COR-L47 (cell line): ENCODE measurements at places on chromosomes 5 and 9.

- DNase-seq: no peak
Measured at GRCh38 chr5:150114102-150114641, 27.8 kb upstream of the CSF1R start.

- DNase-seq: no peak
Measured at GRCh38 chr5:52837068-52837467, 49.4 kb downstream of the ITGA1 start.

- no peak for DNase-seq
Measured at GRCh38 chr5:3034881-3035280, 283.4 kb upstream of the IRX2 start.

DNA sequence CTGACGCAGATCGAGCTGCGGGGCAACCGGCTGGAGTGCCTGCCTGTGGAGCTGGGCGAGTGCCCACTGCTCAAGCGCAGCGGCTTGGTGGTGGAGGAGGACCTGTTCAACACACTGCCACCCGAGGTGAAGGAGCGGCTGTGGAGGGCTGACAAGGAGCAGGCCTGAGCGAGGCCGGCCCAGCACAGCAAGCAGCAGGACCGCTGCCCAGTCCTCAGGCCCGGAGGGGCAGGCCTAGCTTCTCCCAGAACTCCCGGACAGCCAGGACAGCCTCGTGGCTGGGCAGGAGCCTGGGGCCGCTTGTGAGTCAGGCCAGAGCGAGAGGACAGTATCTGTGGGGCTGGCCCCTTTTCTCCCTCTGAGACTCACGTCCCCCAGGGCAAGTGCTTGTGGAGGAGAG, 4.6 kb upstream of the PHYHD1 start:
- no peak for DNase-seq

DNA sequence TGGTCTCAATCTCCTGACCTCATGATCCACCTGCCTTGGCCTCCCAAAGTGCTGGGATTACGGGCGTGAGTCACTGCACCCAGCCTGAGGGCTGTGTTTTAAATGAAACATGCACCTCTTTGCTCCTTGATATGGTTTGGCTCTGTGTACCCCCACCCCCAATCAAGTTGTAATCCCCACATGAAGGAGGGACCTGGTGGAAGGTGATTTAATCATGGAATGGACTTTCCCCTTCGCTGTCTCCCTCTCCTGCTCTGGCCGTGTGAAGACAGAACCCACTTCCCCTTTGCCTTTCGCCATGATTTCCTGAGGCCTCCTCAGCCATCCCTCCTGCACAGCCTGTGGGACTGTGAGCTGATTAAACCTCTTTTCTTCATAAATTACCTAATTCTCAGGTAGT, 12.5 kb upstream of the NOTCH1 start:
- no peak for DNase-seq

- no peak for DNase-seq
Measured at GRCh38 chr9:107620236-107620635, 130.7 kb upstream of the KLF4 start.

GRCh38 chr5:119741691-119742090, 112.3 kb downstream of the FAM170A start:
- DNase-seq: no peak

DNA sequence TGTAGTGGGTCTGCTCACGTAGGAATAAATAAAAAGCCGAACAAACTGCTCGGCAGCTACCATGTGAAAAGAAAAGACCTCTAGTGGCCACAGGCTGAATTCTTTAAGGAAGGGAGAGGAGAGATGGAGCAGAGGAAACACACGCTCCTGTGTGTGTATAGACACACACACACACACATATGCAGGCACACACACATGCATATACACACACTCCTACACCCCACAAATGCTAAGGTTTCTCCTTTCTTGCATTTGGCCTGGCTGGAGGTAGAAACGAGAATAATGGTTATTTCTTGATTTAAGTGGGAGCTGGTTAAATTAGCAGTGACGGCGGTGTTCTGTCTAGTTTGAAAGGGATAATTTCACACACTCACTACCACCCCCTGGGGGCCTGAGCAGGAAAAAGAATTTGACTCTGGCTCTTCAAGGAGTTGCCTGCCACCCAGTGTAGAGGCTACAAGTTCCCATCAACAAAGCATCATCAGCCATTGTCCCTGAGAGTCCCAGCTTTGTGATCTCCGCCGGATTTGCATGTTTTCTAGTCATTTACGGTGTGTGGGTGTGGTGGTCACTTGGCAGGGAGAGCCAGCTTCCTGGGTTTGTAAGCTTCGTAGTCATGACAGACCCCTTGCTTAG, at the start of gene INSYN2B:
INSYN2B (minus strand) TSS at position 78 of the 636 bp plus-strand sequence. CDS start 96,597 bp downstream, outside the sequence.
- peak; percentile 66 for DNase-seq

DNA sequence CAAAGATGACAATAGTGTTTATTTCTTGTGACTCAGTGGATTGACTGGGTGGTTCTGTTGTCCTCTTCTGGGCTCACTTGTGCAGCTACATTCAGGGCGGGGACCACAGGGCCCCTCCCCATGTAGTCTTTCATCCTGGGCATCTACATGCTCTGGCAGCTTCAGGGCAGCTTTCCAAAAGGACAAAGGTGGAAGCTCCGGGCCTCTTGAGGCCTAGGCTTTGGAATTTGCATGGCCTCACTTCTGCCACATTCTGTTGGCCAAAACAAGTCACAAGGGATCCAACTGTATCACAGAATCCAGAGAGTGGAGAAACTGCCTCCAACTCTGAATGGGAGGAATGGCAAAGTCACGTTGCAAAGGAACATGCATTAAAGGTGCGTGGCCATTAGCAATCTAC, 64.3 kb downstream of the ARHGAP26 start:
- DNase-seq: no peak
